ENCODE measurements at places on chromosomes 6 and 20.

- no peak for DNase-seq
Observed at GRCh38 chr6:113843500-113844073, 13.6 kb upstream of the MARCKS start.

GRCh38 chr6:16396497-16397319, 158.3 kb downstream of the GMPR start:
- no peak for DNase-seq

- DNase-seq = no peak
Observed at GRCh38 chr20:8645326-8645725, 423.6 kb upstream of the PLCB4 start.

- no peak for DNase-seq
Observed at GRCh38 chr6:142821860-142822259, 123.1 kb downstream of the HIVEP2 start.

DNA sequence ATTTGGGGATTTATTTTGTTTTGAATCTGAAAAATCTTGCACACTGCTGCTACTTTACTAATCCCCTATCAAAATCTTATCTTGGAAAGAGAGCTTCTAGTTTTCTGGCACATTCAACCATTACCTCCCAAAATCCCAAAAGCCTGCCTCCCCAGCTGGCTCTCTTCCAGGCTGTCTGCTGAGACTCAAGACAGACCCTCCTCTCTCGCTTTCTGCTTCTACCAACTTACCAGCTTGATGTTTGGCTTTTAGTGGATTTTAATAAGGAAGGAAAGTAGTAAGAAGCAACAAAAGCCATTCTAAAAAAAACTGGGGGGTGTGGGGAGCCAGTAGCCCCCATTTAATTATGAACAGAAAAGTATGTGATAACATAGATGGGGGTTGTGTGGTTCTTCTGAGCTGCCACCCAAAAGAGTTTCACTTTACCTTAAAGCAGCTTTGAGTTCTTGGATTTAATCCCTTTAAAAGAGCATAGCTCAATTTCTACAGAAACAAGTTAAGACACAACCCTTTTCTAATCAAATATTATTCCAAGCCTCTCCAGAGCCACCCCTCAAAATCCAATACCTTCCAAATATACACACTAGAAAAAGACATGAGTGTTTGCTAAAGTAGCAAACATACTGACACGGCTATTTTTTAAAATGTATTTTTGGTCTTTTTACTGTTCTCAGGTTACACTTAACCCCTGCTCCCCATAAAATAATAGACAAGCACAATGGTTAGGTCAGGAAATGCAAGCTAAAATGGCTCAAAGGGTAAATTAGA, 71.7 kb downstream of the ATP9A start:
- no peak for DNase-seq

GRCh38 chr6:151054306-151054705, 185.5 kb upstream of the AKAP12 start:
- DNase-seq = no peak

GRCh38 chr6:165863801-165864200, 200.8 kb upstream of the PDE10A start:
- no peak for DNase-seq

- DNase-seq = no peak
Observed at GRCh38 chr20:5877128-5877527, 73.2 kb downstream of the TRMT6 start.

GRCh38 chr20:51811042-51811355, 8.7 kb upstream of the SALL4 start:
- no peak for DNase-seq

DNA sequence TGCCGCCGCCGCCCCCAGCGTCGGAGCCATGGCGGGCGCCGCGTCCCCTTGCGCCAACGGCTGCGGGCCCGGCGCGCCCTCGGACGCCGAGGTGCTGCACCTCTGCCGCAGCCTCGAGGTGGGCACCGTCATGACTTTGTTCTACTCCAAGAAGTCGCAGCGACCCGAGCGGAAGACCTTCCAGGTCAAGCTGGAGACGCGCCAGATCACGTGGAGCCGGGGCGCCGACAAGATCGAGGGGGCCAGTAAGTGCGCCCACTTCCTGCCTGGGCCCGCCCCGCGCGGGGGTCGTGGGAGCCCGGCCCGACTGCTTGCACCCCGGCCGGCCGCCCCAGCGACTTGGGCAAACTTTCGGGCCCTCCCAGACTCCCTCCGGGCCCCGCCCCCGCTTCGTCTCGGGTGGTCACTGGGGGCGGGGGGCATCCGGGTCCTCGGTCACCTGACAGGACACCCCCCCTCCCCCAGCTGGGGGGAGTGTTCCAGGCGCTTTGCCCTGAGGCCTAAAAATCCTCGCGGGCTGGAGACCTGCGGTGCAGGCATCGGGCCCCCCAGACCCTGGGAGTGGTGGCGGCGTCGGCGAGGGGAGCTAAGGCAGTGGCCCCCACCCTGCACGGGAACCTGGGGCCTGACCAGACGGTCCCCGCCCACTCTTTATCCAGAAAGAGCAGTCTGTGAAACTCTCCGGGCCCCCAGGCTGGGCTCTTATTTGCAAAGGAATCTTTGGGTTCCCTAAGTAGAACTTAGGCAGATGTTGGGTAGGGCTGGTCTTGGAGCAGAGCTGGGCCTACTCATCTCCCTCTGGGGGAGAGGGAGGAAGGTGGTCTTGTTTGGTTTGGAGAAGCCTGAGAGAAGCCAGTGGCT, 501 bp downstream of the PLCG1 start:
- peak; percentile 91 for DNase-seq

GRCh38 chr20:37869334-37869861, 33.5 kb upstream of the VSTM2L start:
- peak; percentile 72 for DNase-seq

DNA sequence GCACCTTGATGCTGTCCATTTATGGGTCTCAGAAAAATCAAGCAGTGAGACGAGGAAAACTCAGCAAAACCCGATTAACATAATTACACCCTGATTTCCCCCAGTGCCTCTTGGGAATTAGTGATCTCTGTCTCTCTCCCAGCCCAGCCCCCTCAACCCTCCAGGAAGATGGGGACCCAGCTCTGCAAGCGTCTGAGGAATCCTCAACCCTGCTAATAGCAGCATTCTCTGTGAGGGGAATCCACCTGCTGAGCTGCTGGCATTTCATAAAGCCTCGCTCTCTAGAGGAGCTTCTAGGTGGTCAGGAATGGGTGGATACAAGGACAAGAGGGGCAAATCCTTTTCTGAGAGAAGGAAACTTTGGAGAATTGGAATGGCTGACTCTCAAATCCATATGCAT, 13.9 kb downstream of the NR2E1 start:
- no peak for DNase-seq

DNA sequence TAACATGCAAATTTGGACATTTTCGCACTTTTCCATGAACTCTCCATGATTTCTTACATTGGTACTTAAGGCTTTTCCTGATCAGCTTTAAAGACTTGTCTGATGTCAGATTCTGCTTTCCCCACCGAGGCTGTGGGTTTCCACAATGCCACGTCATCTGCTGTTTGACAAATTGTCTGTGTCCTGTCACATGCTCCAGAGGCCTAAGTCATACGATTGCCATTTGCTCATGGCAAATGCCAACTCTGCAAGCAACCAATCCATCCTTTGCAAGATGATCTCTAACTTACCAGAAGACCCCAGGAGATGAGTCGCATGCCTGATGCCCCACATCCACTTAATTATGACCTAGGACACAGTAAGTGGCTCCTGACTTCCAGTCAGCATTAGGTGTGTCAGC, 556.5 kb downstream of the BMP2 start:
- no peak for DNase-seq

DNA sequence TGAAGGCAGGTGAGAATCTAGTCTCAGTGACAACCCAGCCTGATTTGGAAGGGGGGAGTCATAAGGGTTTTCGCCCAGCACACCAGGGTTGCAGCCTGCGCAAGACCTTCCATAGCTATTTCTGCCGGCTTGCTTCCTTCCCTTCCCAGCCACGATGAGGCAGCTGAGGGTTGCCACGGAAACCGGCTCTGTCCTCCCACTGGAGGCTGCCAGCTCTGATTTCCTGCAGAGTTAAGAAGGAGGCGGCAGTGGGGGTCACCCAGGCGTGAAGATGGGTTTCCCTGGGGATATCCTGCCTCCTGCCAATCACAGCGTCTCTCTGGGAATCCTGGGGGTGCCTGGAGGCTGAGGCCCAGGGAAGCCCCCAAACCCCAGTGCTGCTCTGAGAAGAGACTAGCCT, 23.1 kb upstream of the KCNB1 start:
- peak; percentile 68 for DNase-seq

DNA sequence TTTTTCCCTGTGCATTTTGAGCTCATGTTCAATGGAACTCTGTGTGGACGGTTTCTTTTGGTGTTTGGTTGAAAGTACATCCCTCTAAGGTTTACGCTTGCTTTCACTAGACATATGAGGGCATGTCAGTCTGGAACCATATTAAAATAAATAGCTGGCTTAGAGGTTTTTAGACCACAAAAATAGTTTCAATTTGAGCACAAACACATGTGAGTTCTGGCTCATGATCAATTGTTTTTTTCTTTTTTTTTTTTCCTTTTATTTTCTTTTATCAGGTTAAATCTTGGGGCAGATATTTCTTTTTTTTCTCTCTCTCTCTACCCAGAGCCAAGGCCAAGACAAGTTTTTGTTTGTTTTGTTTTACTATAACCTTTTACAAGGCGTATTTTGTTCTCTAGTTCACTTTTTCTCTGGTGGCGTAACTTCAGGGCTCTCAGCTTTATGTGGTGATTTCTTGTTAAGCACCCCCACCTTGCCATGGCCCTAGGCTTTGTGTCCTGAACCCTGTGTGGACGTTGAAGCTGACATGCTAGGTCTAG, 92.9 kb downstream of the SHLD1 start:
- no peak for DNase-seq

DNA sequence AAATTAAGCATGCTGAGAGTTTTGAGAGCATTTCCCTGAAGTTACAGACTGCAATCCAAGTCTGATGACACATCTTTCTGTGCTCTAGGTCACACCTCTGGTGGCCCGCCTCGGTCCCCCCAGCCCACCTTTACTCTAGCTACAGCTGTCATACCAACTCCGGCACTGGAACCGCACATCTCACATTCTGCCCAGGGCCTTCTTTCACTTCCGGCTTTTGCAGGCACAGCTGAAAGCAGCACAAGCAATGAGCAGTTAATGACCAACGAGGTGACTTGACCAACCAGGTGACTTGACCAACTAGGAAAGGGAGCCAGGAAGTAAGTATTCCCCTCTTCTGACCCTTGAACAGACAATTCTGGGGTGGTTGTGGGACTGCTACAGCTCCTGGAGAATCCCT, 88.6 kb upstream of the MOCS1 start:
- no peak for DNase-seq

GRCh38 chr6:155504848-155505607, 49.4 kb upstream of the NOX3 start:
- no peak for DNase-seq

DNA sequence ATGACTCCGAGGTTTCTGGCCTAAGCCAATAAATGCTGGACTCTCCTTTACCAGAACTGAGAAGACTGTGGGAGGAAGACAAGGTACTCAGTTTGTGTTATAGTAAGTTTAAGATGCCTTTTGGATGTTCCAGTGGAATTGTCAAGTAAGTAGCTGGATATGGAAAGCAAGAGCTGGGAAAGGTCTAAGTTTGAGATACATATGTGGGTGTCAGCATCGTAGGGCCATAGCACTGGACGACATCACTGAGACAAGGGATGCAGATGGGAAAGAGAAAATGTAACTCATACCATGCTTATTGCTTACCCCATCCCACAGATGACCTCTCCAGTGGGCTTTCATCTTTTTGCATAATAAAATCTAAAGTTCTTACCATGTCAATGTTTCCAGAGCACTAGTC, 45.5 kb upstream of the ZNF217 start:
- DNase-seq = no peak

GRCh38 chr6:4903751-4904370, 100.0 kb downstream of the RPP40 start:
- DNase-seq = no peak

GRCh38 chr6:15752820-15753219, 90.0 kb upstream of the DTNBP1 start:
- DNase-seq = peak; percentile 41

- DNase-seq = no peak
Observed at GRCh38 chr6:129096651-129097290, 213.8 kb downstream of the LAMA2 start.

DNA sequence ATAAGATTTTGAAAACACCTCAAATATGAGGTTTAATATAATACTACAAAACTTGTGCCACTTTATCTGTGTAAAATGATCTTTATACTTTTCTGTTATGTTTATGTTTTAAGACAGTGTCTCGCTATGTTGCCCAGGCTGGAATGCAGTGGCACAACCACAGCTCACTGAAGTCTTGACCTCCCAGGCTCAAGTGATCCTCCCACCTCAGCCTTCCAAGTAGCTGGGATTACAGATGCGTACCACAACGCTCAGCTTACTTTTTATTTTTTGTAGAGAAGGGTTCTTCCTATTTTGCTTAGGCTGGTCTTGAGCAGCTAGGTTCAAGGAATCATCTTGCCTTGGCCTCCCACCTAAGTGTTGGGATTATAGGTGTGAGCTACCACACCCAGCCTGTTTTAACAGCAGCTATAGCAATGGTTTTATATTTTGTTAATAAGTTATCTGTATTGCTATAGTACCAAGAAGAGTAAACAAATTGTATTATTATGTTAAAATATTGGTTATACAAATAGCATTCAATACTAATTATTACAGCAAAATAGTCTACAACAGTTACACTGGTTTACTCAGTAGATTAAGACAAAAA, 8.2 kb downstream of the TAB2 start:
- no peak for DNase-seq

- DNase-seq = no peak
Observed at GRCh38 chr6:73515204-73515655, 5.6 kb downstream of the EEF1A1 start.

DNA sequence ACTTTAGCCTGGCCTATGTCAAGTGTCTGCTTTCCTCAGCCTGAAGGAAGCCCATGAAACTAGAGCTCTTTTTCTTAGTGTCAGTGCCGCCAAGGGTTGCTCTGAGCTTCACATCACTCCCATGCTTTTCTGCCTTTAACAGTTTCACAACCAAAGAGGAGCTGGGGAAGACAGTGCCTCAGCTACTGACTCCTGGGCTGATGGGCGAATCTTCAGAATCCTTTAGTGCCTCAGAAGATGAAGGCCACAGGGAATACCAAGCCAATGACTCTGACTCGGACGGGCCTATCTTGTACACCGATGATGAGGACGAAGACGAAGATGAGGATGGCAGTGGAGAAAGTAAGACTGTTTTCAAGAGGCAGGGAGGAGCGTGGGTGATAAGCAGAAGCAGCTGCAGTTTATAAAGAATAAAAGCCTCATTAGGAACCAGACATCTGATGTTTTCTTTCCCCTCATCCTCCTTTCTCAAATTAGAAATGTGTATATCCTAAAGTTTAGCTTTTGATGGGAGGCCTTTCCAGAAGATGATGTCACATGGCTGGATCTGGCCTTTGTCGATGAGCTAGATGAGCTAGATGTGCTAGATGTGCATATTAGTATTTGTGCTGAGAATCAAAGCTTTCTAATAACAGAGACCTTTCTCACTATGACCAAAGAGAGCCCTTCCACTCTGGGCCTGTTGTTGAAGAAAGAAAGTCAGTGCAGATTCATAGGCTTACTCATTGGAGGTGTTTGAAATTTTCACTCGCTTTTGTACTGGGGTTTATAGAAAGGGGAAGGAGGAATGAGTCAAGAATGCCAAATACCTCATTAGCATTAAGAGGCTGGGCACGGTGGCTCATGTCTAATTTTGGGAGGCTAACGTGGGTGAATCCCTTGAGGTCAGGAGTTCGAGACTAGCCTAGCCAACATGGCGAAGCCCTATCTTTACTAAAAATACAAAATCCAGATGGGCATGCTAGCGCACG, 70.7 kb upstream of the LTV1 start:
- DNase-seq = no peak

Data from iPS-NIHi11 (cell line).